Colonic mucosa (tissue), 4 donors: ENCODE measurements at places on chromosomes 5 and 9. TPM values are rescaled to one million over a fixed set of nuclear protein-coding genes. Genes with fewer than 3 reads are reported as not detected.

DNA sequence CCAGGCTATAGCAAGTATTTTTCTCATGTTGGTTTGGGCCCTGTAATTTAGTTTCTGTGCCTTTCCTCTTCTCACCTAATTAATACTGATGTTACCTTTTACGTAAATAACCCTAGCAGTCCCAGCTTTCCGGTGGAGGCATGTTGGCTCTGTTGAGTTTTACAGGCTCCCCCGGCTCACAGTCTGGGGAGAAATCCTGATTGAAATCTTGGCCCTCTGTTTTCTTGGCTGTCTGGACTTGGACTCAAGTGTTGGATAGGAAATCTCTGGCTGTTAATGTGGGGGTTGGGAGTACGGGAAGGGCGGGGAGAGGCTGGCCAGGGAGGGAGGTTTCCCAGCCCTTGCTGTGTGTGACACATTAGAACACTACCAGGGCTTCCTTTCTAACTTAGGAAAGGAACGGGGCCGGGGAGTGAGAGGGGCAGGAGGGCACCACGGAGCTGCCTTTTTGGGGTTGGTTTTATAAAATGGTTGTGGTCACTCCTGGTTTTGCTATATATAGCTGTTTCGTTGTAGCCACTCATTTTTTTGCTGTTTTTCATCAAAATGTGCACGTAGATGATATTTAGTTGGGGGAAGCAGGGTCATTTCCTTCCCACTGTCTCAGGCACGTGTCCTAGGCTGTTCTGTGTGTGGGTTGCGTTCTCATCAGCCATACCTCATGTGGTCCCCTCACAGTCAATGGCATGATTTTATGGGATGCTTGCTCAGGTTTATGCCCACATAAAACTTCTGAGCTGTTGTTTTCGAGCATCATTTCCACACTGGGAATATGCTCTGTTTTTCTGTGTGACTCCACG lies 11.0 kb downstream of the TRIO start:
- H3K4me1 ChIP-seq, result peaks cover 16% of the 10 kb centered on the region
- H3K36me3 ChIP-seq, result no peaks in the 10 kb centered on the region
- peak overlapping the region; percentile 54 for H3K27ac ChIP-seq
- peak; percentile 84 for DNase-seq

- H3K36me3 ChIP-seq, result no peaks in the 10 kb centered on the region
- DNase-seq, result peak; percentile 43
- no peak overlapping the region for H3K27ac ChIP-seq
- H3K27me3 ChIP-seq, result no peaks in the 10 kb centered on the region
- no peak overlapping the region for H3K4me3 ChIP-seq
Observed at GRCh38 chr9:128862401-128862851, 19.3 kb downstream of the KYAT1 start.

DNA sequence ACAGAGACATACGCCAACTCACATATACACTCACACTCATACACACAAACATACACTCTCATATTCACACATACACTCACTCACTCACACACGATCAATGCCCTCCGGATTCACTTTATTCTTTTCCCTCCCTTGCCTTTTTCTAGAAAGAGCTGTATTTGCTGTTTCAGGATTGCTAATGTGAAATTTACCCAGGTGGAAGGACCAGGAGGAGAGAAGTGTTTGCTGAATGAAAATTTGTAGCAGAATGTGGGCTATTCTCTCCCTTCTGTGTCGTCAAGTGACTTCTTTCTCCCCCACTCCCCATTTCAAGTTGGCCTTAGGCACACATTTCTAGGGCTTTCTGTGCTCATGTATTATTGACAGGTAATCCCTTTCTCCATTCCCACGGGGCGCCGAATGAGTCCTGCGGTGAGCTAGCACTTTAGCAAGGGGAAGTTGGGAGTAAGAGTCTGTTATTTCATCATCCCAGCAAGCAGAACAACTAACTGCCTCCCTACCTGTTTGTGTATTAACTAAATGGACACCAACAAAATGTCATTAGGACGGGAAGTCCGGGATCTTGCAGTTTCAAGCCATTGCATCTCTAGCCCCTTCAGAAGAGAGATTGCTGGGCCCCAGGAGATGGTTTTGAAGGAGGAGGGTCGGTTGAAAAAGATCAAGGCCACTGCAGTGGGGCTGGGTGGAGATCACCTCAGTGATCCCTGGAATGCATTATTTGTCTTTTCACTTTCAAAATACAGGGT lies 97.1 kb upstream of the TAF11L2 start:
- no peak overlapping the region for H3K27ac ChIP-seq
- H3K4me1 ChIP-seq, result no peaks in the 10 kb centered on the region
- no peaks in the 10 kb centered on the region for H3K36me3 ChIP-seq
- DNase-seq, result no peak
- H3K27me3 ChIP-seq, result no peaks in the 10 kb centered on the region
- no peak overlapping the region for H3K4me3 ChIP-seq

DNA sequence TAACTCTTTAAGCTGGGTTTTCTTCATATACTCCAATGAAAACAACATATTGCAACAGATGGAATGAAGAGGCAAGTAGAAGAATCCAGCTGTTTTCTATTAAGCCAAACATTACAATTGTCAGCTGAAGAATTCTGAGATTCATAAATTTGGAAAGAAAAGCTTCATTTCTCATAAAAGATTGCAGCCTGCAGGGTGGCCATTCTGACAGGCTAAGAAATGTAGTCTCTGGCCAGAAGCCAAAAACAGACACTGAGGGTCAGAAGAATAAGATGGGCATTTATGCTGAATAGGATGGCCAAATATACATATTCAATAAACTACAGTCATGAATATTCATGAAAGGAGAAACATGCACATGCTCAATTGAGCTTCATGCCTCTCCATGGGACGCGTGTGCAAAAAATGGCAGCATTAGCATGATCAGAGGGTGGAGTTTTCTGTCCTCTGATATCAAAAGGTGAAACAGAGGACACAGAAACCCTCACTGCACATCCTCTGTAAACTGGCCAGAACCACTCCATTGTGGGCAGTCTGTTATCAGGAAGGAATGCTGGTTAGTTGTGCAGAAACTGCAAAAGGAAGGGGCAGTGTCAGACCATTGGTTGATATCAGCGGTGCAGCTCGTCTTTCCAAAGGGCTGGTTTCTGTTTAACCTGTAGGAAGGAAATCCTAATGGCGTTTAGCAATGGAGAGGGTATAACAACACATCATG lies 50.2 kb downstream of the FXN start:
- no peaks in the 10 kb centered on the region for H3K36me3 ChIP-seq
- no peaks in the 10 kb centered on the region for H3K4me1 ChIP-seq
- no peak overlapping the region for H3K4me3 ChIP-seq
- H3K27me3 ChIP-seq, result no peaks in the 10 kb centered on the region
- H3K27ac ChIP-seq, result no peak overlapping the region

GRCh38 chr9:83473488-83473971 lies 64.7 kb downstream of the FRMD3 start:
- DNase-seq, result peak; percentile 44
- H3K27me3 ChIP-seq, result no peaks in the 10 kb centered on the region
- no peaks in the 10 kb centered on the region for H3K36me3 ChIP-seq
- H3K4me3 ChIP-seq, result no peak overlapping the region
- H3K4me1 ChIP-seq, result peaks cover 15% of the 10 kb centered on the region

DNA sequence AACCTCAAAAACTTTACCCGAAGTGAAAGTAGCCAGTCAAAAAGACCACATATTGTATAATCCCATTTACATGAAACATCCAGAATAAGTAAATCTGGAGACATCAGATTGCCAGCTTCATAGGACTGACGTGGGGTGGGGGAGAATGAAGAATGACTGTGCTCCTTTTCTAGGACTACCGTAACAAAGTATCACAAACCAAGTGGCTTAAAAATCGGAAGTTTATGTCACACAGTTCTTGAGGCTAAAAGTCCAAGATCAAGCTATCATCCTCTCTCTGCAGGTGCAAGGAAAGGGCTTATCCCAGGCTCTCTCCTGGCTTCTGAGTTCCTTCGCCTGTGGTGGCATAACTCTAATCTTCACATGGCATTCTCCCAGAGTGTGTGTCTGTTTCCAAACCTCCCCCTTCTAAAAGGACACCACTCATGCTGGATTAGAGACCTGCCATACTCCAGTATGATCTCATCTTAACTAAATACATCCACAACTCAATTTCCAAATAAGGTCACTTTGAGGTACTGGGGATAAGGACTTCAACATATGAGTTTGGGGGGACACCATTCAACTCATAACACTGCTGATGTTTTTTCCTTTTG lies 25.5 kb downstream of the ADAM19 start:
- DNase-seq, result no peak
- no peaks in the 10 kb centered on the region for H3K27me3 ChIP-seq
- H3K4me1 ChIP-seq, result no peaks in the 10 kb centered on the region
- H3K27ac ChIP-seq, result peak overlapping the region; percentile 42
- no peaks in the 10 kb centered on the region for H3K36me3 ChIP-seq
- no peak overlapping the region for H3K4me3 ChIP-seq

DNA sequence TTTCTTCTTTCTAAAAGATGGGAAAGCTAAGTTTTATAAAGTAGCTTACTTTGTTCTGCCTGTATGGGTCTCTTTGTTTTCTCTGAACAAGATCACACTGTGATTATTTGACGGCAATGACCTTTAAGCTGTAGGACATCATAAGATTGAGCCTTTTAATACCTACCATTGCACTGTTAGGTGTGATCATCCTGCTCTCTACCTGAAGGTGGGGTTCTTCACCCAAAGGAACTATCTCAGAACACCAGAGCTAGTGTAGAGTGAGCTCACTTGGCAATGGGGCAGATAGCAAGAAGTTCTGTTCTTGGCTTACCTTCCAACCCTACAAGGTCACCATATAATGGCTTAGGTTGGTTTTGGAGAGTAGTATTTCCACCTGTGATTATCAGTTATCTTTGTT lies 200.2 kb downstream of the SPATA31D1 start:
- H3K4me3 ChIP-seq, result no peak overlapping the region
- H3K36me3 ChIP-seq, result no peaks in the 10 kb centered on the region
- no peaks in the 10 kb centered on the region for H3K27me3 ChIP-seq
- DNase-seq, result no peak
- H3K4me1 ChIP-seq, result no peaks in the 10 kb centered on the region
- H3K27ac ChIP-seq, result no peak overlapping the region

DNA sequence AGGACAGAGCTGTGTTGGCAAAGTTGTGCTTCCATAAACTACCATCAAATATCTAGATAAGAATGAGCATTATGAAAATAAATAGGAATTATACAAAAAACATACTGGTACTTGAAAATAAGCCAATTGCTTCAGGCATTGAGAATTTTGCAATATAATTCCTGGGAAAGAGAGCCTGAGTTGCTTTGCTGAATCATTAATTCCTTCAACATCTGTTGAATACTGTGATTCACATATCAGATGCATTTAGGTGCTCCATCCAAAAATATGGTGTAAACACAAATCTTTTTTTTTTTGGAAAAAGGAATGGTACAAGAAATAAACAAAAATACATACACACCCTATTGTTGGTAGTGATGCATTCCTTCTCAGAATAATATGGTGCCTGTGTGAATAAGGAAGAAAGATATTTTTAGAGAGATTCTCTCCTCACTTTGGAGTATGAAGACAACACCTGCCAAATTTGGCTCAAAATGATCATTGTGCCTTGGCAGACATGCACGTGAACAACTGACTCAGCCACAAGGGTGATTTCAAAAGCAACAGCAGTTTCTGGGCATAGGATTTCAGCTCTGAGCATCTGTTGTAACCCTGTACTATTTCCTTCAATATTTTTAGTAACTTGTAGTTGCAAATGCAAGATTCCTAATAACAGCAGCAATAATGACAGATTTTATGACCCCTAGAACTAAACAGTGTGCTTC lies 96.7 kb downstream of the CAVIN4 start:
- no peak for DNase-seq
- no peaks in the 10 kb centered on the region for H3K4me1 ChIP-seq
- no peak overlapping the region for H3K27ac ChIP-seq

DNA sequence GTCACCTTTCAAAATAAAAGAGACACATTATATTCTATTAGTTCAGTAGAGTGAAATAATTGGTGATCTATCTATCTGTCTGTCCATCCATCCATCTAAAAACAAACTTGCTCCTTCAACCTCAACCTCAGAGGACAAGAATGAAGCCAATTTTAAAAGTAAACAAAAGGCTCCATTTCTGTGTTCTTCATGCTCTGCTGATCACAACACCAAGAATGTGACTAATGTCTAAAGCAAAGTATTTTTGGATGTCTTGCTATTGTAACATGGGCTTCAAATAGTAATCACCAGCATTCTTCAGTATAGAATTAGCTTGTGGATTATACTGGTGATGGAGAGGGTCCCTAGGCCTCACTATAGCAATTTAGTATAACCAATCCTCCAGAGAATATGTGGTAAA lies 1304.4 kb downstream of the MAT2B start:
- H3K4me1 ChIP-seq, result no peaks in the 10 kb centered on the region
- H3K4me3 ChIP-seq, result no peak overlapping the region
- H3K27ac ChIP-seq, result no peak overlapping the region
- DNase-seq, result no peak

DNA sequence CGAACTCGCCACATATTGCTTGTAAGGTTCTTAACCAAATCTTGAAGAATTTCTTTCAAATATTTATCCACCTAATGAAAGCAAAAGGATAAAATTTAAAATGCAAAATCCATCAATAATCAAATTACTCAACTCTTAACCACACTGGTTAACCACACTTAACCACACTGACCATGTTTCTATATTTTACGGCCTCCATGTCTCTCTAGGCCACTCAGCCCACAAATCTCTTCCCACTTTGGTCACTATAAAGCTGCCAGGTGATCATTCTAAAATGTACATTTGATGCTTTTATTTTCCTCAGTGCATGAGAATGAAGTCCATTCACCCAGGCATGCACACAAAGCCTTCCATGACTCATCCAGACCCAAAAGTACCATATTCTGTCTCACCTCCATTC lies 56.4 kb upstream of the OR2K2 start:
- no peak for DNase-seq
- no peak overlapping the region for H3K4me3 ChIP-seq
- H3K36me3 ChIP-seq, result peaks cover 22% of the 10 kb centered on the region
- H3K27me3 ChIP-seq, result no peaks in the 10 kb centered on the region
- no peaks in the 10 kb centered on the region for H3K4me1 ChIP-seq
- H3K27ac ChIP-seq, result no peak overlapping the region

DNA sequence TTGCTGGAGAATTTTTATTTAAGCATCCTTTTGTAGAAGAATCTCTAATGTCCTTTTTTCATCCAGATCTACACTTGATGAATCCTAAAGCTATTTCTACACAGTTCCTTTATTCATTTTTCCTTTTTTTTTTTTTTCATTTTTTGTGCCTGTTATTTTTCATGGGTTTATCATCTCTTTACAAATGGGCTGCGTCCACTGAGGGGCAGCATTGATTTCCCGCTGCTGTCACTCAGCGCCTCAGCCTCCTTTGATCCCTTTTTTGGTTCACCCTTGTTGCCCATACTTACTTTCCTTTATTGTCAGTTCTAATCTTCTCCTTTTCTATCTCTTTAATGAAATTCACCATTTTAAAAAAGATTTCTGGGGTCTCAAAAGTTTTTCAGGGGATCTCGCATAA lies 5.7 kb upstream of the MSMP start:
- no peaks in the 10 kb centered on the region for H3K27me3 ChIP-seq
- no peaks in the 10 kb centered on the region for H3K36me3 ChIP-seq
- H3K4me1 ChIP-seq, result peaks cover 5% of the 10 kb centered on the region
- H3K4me3 ChIP-seq, result no peak overlapping the region
- H3K27ac ChIP-seq, result no peak overlapping the region

ARID3C gene
- not detected for total RNA-seq

CER1 gene
- not detected for total RNA-seq

NEUROG1 gene
- not detected for total RNA-seq

JADE2 gene
- 33.3 TPM for total RNA-seq

DHFR gene
- total RNA-seq, result 77.7 TPM
